ENCODE measurements at places on chromosomes 5 and 9.
A peak's percentile ranks its signal among the peaks of the same experiment; 100 is the strongest.

DNA sequence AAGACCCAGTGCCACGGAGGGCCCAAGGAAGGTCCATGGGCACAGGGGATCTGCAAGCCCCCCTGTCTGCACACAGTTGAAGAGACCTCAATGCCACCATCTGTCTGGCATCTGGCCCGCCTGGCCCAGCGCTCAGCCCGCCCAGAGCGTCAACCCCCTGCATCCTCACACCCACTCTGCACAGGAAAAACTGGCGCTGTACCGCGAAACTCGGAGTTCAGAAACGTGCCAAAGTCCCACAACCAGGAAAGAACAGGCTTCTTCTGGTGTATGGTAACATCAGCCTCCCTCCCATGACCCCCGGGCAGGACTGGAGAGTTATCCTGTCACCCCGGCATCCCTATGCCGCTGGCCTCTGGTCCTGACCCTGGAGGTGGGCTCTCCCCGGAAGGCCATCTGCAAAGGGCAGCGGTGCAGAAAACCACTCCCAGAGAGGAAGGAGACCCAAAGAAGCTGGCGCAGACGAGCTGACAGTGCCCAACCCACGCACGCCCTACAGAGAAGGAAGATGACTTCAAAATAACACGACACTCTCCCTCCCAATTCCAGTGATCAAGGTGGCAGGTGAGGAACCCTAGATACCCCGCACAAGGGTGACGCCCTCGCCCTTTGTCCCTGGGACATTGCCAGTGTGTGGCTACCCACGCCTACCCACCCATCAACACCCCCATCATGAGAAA is 18.9 kb downstream of the VAV2 start:
- DNase-seq = no peak

GRCh38 chr5:114415760-114416159 is 53.9 kb downstream of the KCNN2 start:
- DNase-seq = no peak

- no peak for DNase-seq
These were observed 282.7 kb downstream of the ENC1 start for GRCh38 chr5:74357827-74358226.

GRCh38 chr5:158714049-158714643 is 385.6 kb downstream of the EBF1 start:
- DNase-seq = no peak

- peak; percentile 37 for DNase-seq
These were observed 5.1 kb downstream of the RGS14 start for GRCh38 chr5:177362610-177363507.

DNA sequence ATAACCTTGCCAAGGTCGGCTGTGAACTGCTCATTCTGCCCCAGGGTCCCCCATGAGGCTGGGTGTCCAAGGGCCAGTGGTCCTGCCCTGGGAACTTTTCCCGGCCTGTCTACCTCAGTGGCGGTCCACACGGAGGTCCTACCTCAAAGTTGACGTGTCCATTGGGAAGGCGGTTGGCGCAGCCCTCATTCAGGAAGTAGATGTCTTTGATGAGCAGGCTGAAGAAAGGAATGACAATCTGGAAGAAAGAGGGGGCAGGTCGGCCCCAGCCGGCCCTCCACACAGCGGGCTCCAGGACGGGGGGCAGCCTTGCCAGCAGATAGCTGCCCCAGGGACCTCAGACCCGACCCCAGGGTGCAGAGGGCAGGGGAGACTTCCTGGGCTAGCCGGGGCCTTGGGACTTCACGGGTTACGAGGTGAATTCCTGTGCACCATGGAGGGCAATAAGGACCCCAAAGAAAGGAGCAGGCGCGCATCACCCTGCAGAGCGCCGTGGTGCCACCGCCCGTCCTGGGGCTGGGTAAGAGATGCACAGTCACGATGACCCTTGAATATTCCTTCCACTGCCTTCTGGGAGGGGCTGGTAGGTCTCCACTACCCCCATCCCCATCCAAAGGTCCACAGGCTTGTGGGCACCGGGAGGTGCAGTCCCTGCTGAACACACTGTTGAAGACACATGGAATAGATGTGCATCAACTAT is 42.9 kb upstream of the RNF130 start:
- no peak for DNase-seq

- no peak for DNase-seq
These were observed 69.8 kb downstream of the ASTN2 start for GRCh38 chr9:117344892-117345660.

GRCh38 chr5:98796197-98796972 is 22.9 kb downstream of the RGMB start:
- DNase-seq = no peak

DNA sequence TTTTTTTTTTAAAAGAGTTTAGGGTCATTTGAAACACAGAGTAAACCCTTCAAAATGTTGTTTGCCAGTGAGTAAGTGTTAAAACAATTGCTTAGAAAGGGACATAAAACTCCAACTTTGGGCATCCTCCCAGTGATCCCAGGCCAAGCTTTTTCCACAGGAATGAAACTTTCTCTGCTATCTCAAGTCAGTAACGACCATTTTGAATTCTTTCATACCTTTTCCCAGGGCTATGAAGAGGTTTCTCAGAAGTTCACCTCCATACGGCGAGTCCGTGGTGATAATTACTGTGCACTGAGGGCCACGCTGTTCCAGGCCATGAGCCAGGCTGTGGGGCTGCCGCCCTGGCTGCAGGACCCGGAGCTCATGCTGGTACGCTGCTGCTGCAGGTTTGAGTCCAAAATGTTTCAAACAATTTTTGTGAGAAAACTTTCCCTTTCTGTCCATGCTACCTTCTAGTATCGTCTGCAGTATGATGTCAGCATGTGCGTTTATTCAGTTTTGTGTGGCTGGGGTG is 16.8 kb downstream of the OTULIN start:
- DNase-seq = no peak

GRCh38 chr5:111066261-111066938 is 5.1 kb upstream of the TSLP start:
- DNase-seq = no peak

Data from stimulated activated CD8-positive, alpha-beta memory T cell treated with anti-CD3 and anti-CD28 coated beads, Interleukin-4, amount 100 ng/mL, for 1 hour (primary cell).